ENCODE measurements at places on chromosomes 11 and 22.

DNA sequence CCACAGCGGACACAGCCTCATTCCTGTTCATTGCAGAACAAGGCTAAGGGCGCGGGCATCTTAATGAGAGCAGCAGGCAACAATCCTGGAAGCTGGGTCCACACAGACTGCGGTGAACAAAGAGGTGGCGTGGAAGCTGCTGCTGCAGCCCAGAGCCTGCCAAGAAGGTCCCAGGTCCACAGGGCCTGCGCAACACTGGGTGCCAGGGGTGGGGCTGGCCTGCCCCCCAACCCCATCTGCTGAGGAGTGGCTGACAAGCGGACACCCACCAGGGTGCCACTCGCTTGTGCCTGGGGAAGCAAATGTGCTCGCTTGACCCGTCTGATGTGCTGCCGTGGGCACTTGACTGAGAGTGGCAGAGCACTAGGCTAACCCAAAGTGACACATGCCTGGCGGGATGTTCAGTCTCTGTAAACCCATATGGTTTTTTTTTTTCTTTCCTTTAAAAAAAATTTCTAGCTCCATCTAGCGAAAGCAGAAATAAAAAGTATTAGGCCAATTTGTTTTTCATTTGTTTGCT is 83.2 kb upstream of the PITPNB start:
- no peak for DNase-seq

DNA sequence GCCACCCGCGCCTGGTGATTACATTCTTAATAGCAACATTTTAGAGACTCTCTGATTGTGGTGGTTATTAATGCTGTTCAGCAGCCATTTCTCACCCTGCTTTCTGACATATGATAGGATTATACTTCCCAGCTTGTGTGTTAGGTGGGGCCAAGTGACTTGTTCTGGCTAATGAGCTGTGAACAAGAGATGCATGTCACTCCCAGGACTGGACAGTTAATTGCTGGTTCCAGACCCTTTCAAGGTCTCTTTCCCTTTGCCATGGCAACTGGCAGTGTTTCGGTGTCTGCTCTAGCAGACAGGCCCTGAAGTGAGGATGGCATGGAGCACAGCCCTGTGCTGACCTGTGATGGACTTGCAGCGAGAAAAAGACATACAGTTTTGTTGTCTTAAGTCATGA is 8.9 kb upstream of the PTPRJ start:
- no peak for DNase-seq

DNA sequence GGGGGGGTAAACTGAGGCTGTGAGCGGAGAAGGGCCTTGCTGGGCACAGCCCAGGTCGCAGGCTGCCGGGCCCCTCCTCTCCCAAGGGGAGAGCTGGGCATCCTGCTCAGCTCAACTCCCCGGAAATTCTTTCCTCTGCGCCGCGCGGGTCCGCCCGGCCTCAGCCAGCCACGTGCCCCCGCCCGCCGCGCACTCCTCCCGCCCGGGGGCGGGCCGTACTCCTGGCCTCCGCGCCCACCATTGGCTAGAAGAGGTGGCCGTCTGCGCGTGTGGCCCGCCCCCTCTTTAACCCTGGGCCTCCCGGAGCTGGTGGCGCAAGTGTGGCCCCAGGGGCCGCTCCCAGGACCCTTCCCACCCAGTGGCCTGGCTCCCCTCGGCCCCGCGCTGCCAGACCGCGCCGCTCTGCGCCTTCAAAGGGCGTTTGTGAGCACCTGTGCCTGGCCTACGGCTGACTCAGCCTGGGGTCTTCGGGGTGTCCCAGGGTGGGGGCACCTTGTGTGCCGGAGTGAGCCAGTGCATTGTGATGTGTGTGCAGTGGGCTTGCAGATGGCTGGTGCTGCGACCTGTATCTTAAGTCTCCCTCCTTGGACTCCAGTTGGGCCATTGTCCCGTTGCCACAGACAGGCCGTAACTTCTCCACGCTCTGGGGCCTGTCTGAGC is 2.0 kb downstream of the MRGPRF start:
- DNase-seq, result no peak

- no peak for DNase-seq
Observed at GRCh38 chr22:35842954-35843353, 125.3 kb downstream of the APOL5 start.

DNA sequence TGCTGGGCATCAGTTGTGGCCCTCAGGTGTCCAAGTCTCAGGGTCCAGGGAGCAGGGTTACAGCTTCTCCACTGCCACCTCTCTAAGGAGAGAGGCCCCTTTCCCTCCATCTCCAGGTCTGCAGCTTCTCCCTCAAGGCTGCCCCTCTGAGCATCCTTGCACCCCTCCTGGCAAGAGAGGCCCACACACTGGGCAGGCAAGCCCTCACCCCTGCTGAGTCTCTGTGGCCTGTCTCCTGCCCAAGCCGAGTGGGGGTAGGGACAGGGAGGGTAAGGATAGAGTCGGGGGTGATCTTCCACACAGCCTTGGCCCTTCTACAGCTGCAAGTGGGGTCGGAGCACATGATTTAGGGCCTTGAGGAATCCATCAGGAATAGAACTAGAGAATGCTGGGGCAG is 76.6 kb downstream of the ST3GAL4 start:
- no peak for DNase-seq

GRCh38 chr11:19241260-19242178 is 774 bp upstream of the E2F8 start:
- DNase-seq, result no peak

DNA sequence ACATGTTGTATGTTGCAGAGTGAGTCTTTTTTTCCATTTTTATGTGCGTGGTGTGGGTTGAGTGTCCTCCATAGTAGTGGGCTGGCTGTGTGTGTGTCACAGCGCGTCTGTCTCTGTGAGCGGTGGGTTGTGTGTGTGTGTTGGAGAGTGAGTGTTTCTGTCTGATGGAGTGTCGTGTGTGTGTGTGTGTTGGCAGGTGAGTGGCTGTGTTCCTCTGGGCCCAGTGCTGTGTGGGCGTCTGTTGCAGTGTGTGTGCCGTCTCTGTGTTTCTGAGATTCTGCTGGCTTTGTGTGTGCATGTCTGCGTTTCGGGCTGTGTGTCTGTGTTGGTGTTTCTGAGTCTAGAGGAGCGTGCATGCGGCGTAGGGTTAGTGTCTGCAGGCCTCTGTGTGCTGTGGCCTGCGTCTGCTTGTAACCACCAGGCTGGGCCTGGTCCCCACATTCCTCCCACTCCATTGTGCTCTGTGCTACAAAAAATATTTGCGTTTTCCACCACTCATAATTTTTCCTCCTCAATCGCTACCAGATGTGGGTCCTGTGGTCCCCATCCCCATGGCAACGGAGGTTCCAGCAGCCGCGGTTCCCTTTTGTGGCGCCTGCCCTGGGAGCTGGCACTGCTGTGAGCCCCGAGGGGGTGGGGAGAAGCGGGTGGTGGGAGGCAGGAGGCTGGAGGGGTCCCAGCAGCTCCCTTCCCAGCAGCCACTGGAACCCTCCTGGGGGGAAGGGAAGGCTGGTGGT is 15.2 kb downstream of the SCARF2 start:
- no peak for DNase-seq
